Foreskin keratinocyte (primary cell): ENCODE measurements at places on chromosomes 1 and 21. TPM values are rescaled to one million over a fixed set of nuclear protein-coding genes. Genes with fewer than 3 reads are reported as not detected.

DNA sequence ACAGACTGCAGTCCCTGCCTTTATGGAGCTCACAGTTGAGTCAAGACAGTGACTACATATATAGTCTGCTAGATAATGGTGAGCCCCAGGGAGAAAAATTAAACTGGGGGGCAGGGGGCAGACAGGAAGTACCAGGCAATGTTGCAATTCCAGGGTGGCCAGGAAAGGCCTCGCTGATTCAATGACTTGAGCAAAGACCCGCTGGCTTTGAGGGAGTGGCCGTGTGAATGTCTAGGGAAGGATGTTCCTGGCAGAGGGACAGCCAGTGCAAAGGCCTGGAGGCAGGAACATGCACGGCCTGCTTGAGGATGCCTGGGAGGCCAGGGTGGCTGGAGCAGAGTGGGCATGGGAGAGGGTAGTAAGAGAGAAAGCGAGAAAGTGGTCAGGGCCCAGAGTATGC lies 23.0 kb upstream of the EPHA8 start:
- DNase-seq: no peak

DNA sequence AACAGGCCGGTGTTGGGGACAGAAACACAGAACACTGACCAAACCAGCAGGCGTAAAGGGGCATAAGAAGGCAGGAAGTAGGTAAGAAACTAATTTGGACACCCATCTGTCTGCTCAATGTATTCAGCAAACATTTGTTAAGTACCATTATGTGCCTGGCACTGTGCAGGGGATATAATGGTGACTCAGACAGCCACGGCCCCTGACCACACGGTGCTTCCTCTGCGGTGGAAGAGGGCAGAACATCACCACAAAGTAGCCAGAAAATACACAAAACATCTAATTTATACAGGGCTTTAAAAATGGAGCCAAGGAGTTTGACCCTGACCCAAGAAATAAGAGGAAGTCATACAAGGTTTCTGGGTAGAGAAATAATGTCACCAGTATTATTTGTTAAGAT lies 12.9 kb downstream of the DNAJC11 start:
- no peak for DNase-seq

- DNase-seq: no peak
Measured at GRCh38 chr1:218851586-218851985, 322.1 kb upstream of the LYPLAL1 start.

- no peak for DNase-seq
Measured at GRCh38 chr1:199700551-199700950, 327.0 kb upstream of the NR5A2 start.

DNA sequence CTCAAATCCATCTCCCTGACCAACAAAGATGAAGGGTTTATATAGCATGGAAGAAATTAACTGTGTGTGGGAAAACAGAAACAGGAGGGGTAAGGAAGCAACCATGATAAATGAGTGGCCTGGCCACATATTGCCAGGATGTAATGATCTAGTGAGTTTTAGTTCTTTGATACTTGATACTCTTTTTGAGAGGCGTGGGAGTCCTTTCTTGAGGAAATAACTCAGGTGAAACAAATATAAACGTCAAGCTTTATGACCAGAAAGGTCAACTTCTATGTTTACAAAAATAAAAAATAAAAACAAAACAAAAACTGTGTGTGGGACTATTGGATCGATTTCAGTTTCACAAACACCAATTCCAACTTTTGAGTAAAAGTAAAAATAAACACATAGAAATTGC lies 860.8 kb upstream of the B3GALT2 start:
- no peak for DNase-seq

- no peak for DNase-seq
Measured at GRCh38 chr1:115225993-115226685, 111.9 kb downstream of the NGF start.

DNA sequence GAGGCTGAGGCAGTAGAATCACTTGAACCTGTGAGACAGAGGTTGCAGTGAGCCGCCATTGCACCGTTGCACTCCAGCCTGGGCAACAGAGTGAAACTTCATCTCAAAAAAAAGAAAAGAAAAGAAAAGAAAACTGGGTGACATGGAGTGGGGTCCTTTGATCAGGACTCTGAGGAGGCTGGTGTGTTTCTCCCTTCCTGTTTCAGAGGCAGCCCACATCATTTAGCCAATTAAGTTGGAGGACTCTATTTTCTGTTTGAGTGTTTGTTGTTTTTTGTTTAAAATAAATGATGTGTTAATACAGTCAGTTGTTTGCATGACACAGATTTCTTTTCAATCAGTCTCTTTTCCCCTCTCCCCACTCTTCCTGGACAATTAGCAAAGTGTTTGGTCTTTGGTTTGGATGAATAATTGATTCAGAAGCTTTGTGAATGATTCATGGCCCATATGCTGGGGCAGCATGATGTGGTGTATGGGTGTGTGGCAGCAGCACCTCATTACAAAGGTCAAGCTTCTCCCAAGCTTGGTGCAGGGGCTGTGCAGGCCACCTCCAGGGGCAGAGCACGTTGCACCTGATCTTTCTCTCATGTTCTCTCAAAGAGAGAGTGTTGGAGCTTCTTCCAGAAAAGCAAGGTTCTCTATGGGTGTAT lies 48.8 kb downstream of the CACNA1E start:
- no peak for DNase-seq

DNA sequence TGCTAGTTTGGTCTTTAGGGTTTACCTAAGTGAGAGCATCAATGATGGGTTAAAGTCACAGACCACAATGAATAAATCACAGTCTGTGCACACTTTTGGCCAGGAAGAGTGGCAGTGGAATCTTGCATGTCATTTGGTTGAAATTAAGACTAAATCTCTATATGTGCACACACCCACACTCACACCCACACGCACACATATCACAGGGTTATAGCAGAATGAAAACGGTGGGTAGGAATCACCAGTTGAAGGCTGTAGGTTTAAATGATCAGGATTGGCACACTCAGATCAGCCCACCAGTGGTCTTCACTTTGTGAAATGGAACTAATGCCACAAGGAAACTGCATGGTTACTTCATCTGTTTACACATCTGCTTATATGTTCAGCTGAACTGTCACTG lies 97.6 kb upstream of the ADAR start:
- DNase-seq: no peak

GRCh38 chr1:180278596-180279395 lies 48.7 kb downstream of the LHX4 start:
- no peak for DNase-seq

Gene RIMKLA
- total RNA-seq: not detected in 2 replicates

Gene SYT2
- total RNA-seq: 0.03 and 0.07 TPM in 2 replicates

Gene ETV3L
- total RNA-seq: not detected in 2 replicates

Gene SPATA45
- 0.44 TPM in 1 of 2 replicates, not detected in the other for total RNA-seq

Gene CLCA2
- 118 and 162 TPM in 2 replicates for total RNA-seq

Gene LCE1D
- 0.44 TPM in 1 of 2 replicates, not detected in the other for total RNA-seq
